ENCODE measurements at places on chromosomes 13 and 19.

DNA sequence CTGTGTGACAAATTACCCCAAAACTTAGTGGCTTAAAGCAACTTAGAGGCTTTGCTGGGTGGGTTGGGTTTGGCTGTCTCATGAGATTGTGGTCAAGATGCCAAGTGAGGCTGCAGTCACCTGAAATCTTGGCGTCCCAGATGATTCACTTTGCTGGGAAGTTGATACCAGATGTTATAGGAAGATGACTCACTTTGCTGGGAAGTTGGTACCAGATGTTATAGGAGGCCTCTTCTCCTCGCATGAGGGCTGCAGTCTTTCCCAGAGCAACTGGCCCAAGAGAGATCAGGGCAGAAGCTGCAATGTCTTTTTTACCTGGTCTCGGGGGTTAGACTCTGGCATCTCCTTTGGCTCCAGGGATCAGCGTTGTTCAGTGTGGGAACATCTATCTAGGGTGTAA, 16.8 kb downstream of the TEX29 start:
- peak; percentile 59 for DNase-seq

GRCh38 chr19:47601180-47601904, 7.6 kb upstream of the BICRA start:
- DNase-seq: no peak

- no peak for DNase-seq
Observed at GRCh38 chr13:37070145-37070695, 10.7 kb upstream of the SUPT20H start.

- DNase-seq: no peak
Observed at GRCh38 chr13:25203127-25203740, 31.1 kb upstream of the AMER2 start.

GRCh38 chr13:68715651-68716050, 1392.0 kb upstream of the ATXN8OS start:
- DNase-seq: no peak

GRCh38 chr13:30153545-30154426, 153.6 kb downstream of the KATNAL1 start:
- no peak for DNase-seq

GRCh38 chr13:78630511-78630910, 27.2 kb upstream of the POU4F1 start:
- no peak for DNase-seq

- no peak for DNase-seq
Observed at GRCh38 chr13:77503398-77503797, 32.1 kb upstream of the SCEL start.

DNA sequence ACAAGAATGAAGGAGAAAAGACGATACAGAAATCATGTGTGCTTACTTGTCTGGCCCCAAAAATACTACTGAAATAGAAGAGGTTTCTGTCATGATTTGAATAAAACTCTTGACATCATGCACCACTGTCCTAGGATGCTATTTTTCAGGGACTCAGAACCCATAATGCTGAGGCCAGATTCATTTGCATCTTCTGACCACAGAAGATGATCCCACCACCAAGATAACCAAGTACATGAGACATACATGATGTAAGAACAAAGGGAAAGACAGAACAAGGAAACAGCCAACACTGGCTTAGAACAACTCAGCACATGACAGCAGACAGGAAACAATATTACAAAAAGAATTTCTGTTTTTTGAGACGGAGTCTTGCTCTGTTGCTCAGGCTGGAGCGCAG, 2.5 kb downstream of the ZNF552 start:
- DNase-seq: no peak

DNA sequence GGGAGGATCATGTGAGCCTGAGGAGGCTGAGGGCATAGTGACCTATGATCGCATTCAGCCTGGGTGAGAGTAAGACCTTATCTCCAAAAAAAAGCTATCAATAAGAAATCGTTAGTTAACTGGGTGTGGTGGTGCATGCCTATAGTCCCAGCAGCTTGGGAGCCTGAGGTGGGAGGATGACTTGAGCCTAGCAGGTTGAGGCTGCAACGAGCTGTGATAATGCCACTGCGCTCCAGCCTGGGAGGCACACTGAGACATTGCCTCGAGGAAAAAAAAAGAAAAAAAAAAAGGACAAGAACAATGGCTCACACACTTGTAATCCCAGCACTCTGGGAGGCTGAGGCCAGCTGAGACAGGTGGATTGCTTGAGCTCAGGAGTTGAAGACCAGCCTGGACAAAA, 16.2 kb downstream of the PSPC1 start:
- DNase-seq: no peak

- DNase-seq: no peak
Observed at GRCh38 chr19:42199440-42200115, 17.9 kb downstream of the DEDD2 start.
